AML-193 (cell line): ENCODE measurements at places on chromosomes 5 and 9.

- DNase-seq: no peak
Observed at GRCh38 chr5:133842846-133843611, 125.4 kb downstream of the C5orf15 start.

DNA sequence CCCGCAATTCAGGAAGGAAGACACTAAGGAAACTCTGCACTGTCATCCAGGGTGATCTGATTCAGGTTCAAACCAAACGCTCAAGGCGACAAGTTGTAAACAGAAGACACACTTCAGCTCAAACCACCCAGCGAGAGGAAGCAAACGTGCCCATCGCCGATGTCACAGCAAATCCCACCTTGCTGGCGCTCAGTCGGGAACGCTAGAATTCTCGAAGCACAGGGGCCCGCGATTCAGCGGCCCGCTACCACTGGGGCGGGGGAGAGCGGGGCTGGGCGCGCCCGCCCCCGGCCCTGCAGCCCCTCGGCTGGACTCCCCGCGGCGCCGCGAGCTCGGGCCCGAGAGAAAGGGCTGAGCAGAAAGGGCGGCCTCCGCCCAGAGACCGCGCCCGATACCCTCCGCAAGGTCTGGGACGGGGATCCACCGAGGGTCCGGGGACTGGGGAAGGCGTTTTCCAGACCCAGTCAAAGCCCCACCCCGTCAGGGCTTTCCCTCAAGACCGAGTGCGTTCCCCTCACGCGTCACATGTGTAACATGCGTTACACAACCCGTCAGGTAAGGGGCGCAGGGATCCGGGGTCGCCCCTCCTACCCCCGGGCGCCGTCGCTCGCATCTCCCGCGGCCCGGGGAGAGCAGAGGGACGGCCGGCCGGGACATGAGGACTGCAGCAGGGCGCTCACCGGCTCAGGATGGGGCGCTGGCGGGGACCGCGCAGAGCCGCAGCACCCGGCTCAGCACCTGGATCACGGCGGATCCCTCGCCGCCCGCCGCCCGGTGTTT, 469 bp downstream of the AGTPBP1 start:
- DNase-seq: peak; percentile 94

DNA sequence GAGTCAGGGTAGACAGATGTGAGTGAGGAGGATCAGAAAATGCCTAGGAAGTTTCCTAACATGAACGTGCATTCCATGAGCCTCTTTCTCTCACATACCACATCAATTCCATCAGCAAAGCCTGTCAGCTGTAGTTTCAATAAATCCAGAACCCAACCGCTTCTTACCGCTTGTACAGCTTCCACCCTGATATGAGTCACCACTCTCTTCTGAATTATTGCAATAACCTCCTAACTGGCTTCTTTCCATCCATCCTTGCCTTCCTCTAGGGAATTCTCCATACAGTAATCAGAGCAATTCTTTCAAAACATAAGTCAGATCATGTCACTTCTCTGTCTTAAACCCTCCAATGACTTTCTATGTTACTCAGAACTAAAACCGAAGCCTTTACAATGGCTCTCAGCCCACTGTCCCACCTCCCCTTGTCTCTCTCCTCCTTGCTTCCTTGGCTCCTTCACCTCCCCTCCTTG, 8.1 kb upstream of the RAD23B start:
- no peak for DNase-seq

GRCh38 chr9:136784249-136784996, 6.7 kb upstream of the TMEM141 start:
- DNase-seq: peak; percentile 18

- DNase-seq: no peak
Observed at GRCh38 chr9:133246991-133247390, 28.0 kb downstream of the ABO start.

DNA sequence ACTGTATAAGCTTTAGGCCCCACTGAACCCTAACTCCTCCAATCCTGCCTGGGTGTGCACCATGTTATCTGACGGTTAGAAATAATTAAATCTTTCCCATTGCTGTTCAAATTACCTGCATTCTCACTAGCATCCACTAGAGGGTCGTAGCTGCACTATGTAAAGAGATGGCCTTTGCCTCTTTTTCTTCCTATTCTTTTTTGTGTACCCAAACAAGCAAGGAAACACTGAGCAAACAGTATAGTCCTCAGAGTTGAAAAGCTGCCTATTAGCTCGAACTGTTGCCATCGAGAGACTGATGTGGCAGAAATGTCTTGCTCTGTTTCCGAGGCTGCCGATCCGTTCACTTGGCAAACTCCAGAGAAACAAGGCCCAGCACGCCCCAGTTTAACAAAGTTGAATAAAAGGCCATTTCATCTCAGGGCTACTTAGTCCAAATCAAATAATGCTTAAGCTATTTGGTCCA, 163.8 kb upstream of the TRPM3 start:
- peak; percentile 39 for DNase-seq

DNA sequence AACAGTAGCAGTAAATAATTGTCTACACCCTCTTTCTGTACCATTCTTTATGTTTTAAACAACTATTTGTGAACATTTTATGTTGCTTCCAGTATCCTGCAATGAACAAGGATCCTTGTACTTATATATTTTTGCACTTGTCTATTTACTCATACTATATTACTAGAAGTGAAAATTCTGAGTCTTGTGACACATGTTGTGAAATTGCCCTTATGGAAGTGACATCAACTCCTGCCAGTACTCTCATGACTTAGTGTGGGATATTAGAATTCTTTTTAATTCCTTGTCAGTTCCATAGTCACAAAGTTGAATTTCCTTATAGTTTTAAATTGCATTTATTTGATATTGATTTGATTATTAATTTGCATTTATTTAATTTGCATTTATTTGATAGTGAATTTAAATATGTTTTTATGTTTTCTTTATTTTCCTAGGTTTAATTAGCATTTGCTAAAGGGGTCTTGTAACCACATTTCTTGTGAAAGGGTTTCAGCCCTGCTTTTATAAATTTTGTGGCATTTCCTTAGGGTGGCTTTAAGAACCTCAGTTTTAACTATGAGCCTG, 27.7 kb downstream of the PARP8 start:
- peak; percentile 68 for DNase-seq

DNA sequence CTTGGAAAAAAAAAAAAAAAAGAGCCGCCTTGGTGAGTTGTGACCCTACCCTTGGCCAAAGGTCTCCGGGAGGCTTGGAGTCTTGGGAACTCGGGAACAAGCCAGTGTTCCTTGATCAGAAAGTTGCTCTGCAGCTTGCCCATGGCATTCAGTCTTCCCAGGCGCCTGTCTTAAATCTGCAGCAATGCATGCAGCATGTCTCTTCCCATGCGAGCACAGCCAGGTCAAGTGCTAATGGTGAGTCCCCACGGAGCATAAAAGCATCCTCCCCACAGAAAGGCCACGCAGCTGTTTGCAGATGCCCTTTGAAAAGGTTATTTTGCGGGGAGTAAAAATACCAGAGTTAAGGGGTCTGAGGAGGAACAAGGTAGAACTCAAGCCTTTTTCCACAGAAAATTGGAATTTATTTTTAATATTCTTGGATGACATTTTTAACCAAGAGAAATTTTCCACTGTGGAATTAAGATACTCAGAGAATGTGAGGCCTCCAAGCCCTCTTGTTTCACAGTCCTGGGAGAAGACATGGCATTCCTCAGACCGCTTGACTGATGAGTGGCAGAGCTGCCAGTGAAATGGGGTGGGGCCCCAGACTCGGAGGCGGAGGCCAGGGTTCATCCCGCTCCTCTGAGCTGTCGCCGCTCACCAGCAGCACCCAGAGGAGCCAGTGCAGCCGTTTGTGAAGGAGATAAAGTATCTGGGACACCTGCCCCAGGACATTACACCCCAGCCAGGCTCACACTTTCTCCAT, 81.6 kb downstream of the CYFIP2 start:
- no peak for DNase-seq

GRCh38 chr5:59446356-59446755, 447.2 kb downstream of the PDE4D start:
- DNase-seq: no peak

DNA sequence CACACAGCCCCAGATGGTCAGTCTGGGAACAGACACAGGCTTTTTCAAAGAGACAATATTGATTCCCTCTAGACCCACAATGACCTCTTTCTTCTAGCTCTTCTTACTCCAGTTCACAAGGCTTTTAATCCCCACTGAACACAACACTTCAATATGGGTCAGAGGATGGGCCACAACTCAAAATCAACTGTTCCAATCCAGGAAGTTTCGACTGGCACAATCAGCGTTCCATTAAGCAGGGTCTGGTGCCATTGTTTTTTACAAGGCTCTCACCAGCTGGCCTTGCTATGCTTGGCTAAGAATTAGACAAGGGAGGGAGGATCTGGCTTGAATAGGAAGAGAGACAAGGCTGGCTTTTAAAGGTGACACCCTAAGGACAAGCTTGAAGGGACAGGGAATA, 199.4 kb upstream of the SLC24A2 start:
- no peak for DNase-seq

- DNase-seq: no peak
Observed at GRCh38 chr5:172744123-172745104, 26.6 kb downstream of the DUSP1 start.

DNA sequence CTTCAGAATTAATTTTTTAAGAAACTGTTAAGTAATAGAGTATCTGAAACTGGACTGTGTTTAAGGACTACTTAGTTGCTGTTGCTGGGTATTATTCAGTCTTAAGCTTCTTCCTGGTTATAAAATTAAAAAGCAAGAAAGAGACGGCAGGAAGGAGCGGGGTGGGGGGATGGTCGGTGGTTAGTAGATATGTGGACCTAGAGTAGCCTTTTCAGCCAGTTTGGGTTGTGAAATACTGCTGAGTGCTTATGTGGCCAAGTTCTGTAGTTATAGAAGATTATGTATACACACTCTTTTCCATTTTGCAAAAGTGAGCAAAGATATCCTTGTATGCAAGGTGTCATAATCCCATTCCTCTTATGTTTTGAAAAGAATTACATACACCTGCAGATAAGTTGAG, 28.5 kb downstream of the TRIO start:
- no peak for DNase-seq

- DNase-seq: no peak
Observed at GRCh38 chr5:14431534-14431933, 150.1 kb upstream of the OTULINL start.

GRCh38 chr5:149636861-149637246, 55.6 kb downstream of the ARHGEF37 start:
- DNase-seq: peak; percentile 25

GRCh38 chr9:111917980-111918379, 21.4 kb downstream of the UGCG start:
- no peak for DNase-seq

DNA sequence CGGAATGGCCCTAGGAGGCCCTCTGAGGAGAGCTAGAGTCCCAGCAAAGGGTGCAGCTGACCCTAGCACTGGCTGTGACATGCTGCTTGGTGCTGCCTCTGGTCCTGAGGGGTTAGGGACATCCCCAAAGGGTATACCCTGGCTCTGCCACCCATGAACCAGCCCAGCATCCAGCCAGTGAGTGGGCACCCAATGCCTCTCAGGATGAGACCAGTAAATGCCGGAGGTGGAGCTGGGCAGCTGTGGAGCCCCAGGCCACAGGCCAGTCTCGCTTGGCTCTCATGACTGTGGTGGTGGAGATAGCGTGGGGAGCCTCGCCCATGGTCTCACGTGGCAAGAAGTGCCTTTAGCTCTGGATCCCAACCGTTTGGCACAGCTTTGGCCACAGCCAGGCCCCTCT, 3.7 kb upstream of the CEL start:
- DNase-seq: no peak

DNA sequence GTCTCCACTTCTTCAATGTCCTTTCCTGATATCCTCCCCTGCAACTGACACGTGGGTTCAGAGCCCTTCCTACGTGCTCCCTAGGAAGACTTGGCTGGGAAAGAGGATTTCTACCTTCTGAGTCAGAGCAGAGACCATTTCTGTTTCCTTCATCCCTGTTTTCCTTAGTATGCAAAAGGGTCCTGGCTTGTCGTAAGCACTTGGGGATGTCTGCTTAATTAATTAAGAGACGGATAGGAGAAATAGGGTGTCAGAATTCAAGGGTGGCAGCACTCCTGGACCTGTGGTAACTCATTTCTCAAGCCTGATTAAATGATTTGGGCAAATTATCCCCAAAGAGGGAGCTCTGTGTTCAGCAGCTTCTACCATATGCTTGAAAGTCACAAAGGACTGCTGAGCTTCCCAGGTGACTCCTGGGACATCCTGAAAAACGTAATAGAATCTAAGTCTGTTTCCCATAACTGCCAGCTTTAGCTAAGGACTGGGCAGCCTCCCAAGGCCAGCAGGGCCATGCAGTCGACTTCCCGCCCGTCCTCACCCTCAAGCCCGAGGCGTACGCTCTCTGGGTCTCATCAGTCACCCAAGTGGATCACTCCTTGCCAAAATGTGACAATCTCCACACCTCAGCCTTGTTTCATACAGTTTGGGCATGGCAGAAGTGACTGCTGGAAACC, 20.5 kb downstream of the ABCA1 start:
- no peak for DNase-seq

- DNase-seq: no peak
Observed at GRCh38 chr9:81539317-81539716, 150.0 kb downstream of the TLE1 start.

- no peak for DNase-seq
Observed at GRCh38 chr9:84538879-84539278, 130.7 kb upstream of the NTRK2 start.

- no peak for DNase-seq
Observed at GRCh38 chr9:75488719-75489110, 400.4 kb downstream of the OSTF1 start.

DNA sequence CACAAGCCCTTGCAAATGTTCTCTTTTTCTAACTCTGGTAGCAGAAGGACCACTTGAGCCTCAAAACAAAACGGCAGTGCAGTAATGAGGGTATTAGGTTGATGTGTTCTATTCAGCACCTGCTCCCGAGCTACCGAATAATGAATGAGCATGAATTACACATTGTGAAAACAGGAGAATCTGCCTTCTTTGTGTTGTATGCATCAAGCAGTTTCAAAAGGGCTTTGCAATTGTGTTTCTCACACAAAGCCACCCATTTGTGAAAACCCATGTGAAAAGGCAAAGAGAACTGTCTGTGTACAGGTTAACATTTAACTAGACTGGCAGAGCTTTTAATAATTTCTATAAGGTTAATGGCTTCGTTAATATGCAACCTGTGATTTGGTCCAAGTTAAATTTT, 97.8 kb downstream of the STK32A start:
- no peak for DNase-seq
